Fibroblast of mammary gland (primary cell): ENCODE measurements at places on chromosomes 1 and 21.

DNA sequence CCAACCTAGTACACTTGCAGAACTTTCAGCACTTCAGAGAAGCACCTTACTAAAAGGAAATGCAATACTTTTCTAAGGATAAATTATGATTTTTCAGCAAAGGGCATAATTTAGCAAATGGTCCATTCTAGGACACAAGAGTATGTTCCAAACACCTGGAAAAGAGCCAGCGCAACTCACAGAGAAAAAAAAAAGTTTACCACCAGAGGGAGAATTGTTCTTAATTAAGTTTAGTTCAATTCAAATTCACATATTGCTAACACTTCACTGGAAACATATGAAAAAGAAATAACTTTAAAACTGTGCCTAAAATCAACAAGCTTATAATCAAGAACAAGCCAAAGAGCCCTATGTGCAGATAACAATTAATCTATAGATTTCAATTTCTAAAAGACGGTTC lies 338.1 kb downstream of the SEC16B start:
- peak; percentile 9 for DNase-seq

GRCh38 chr1:20057886-20058420 lies 12.0 kb upstream of the PLA2G5 start:
- DNase-seq = no peak

DNA sequence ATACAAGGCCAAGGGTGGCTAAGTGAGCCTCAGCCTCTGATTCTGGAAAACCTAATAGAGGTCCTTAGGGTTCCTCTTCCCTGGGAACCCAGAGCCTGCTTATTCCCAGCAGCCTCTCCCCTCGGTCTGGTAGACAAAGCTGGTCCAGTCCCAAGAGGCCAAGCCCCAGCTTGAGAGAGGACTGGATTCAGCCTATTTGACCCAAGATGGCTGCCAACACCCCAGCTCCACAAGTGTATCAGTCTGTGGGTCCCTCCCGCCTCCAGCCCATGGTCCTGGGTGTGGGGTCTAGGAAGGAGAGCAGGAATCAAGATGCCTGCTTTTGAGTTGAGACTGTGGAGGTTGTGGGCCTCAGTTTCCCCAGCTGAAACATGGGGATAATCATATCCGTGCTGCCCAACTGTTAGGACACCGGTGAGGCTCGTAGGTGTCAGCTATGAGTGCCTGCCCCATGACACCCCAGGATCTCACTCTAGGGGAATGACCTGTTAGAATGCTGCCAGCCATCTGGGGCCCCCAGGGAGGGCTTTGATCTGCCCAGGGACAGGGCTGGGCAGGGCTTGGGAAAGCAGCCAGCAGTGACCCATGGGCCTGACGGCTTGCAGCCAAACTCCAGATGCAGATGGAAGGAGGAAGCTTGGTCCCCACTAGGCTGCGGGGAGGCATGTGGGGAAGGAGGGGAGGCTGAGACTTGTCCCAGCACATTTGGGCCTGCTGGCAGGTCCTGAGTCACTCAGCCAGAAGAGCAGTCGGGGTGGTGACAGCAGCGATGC lies 45.4 kb downstream of the NUAK2 start:
- DNase-seq = no peak

DNA sequence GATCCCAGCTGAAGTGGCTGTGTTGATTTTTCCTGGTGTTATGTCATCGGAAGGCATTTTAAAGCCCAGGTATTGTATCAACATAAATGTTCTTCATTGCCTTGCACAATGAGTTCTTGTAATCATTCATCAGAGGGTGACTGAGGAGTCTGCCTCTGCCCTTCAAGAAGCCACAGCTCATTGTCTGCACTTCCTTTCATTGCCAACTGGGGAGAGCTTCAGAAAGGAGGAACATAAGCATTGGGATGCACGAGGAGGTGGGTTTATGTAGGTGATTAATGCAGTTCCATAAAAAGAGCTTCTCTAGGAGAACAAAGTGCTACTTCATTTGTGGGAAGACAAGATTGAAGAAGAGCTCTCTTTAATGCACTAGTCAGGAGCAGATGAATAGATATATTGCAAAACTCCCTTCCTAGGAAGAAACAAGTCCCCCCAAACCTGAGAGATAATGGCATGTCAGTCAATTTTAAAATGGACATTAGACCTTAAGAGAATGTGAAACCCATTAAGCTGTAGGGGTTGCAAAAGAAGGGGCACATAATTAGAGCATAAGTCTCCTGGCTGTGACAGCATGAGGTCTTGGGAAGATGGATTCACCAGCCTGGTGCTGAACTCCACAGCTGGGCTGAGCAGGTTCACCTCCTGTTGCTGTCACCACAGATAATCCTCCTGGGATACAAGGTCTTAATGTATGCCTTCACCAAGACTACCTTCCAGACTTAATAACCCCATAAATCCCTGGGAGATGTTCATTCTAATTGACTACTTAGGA lies 124.6 kb downstream of the BACH1 start:
- no peak for DNase-seq

- DNase-seq = no peak
These were observed 91.7 kb downstream of the COL24A1 start for GRCh38 chr1:86064899-86065298.

DNA sequence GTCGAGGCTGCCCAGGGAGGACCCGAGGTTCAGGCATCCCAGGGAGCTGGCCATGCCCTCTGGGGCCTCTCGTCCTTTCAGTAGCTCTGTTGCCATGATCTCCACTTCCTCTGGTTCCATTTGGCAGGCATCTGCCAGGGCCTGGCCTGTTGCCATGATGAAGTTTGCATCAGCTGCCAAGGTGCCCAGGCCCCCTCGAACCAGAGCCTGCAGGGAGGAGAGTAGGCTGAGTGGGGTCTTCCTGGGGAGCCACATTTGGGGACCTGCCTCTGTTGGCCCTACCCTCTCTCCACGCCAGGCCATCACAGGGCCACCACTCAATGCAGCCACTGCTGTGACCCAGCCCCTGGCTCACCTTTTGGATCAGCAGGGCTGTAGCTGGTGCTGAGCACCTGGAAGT lies 16.4 kb upstream of the KIF21B start:
- no peak for DNase-seq

DNA sequence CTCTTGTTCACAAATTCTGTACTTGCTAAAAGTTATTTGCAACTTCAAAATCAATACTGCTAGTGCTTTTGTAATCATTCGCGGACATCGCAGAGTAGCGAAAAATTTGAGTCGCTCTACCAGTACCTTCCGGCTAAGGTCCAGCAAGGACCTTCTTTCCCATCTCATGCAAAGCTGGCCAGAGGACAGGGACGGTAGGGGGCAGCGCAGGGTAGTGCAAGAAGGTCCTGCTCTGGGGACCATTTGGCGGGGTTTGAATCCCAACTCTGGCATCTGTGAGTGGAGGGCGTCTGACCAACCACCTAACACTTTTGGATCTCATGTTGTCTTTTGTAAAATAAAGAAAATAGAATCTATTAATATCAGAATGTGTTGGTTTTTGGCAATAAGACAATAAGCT lies 258.3 kb downstream of the SPATA17 start:
- DNase-seq = peak; percentile 3

GRCh38 chr1:28370239-28371009 lies 884 bp downstream of the PHACTR4 start:
- peak; percentile 60 for DNase-seq

GRCh38 chr1:8926707-8927694 lies 18.7 kb upstream of the CA6 start:
- DNase-seq = no peak

- no peak for DNase-seq
These were observed 1515.2 kb downstream of the PLA2G4A start for GRCh38 chr1:188343914-188344313.

DNA sequence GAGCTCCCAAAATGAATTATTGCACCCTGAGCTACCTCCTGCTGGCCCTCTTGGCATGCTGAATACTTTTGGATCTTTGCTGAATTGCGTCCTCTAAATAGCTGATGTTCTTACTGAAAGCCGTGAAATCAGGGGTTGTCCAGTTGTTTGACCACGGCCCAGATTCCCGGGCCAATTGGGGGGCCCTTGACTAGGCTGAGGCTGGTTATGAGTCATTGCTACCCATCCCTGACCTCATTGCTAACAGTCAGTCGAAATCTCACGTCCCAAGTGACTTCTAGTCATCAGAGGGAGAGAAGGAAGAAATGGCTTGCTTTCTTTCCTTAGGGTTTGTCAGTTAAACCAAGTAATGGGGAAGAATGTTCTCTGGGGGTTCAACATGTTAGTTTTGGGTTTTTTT lies 37.4 kb downstream of the SMYD2 start:
- peak; percentile 95 for DNase-seq

DNA sequence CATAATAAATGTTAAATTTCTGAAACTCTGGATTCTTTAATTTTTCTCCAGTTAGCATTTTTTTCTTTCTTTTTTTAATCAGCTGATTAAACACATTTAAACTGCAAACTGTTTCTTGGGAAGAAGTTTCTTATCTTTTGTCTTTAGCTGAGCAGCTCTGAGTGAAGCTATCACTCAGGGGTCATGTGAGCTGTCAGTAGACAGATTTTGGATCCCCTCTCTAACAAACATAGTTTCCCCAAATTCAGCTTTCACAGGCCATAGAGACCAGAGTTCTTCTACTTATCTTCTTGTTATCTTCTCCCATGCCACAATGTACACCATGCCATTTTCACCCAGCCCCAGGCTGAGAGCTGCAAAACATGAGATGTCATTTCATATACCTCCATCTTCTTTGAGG lies 148.9 kb downstream of the CDC42BPA start:
- no peak for DNase-seq

DNA sequence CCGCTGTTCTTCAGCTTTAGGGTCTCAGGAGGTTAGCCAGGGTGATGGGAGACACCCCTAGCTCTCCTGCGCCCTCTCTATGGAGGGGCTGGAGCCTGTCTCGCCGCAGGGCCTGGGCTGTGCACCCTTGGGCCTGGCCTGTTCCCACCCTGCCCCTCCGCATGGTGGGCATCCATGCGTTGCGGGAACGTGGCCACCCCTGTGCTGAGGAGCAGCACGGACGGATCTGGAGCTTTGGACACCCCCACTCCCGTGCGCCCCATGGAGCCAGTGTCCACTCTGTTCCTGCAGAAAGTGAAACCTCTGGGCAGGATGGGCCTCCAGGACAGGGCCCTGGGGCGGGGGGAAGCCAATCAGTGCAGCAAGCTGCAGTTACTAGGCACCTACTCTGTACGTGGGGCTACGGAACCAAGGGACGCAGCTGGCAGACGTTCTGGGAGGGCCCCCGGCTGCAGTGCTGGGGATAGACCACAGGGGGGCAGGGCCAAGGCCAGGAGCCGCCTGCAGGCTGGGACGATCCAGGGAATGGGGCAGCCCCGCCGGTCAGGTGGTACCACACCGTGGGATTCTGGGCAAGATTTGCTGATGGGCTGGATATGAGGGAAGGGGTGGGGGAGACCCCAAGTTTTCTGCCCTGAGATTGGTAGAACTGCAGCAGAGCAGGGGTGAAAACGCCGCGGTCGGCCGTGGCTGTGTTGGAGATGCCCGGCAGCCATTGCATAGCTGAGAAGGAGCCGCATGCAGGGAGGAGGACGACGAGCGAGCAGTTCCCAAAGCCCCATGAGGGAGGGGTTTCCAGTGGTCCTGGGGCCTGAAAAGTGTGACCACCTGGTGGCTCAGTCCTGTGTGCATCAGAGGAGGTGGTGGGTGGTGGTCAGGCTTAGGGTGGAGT lies 43.3 kb downstream of the TP73 start:
- DNase-seq = peak; percentile 12

DNA sequence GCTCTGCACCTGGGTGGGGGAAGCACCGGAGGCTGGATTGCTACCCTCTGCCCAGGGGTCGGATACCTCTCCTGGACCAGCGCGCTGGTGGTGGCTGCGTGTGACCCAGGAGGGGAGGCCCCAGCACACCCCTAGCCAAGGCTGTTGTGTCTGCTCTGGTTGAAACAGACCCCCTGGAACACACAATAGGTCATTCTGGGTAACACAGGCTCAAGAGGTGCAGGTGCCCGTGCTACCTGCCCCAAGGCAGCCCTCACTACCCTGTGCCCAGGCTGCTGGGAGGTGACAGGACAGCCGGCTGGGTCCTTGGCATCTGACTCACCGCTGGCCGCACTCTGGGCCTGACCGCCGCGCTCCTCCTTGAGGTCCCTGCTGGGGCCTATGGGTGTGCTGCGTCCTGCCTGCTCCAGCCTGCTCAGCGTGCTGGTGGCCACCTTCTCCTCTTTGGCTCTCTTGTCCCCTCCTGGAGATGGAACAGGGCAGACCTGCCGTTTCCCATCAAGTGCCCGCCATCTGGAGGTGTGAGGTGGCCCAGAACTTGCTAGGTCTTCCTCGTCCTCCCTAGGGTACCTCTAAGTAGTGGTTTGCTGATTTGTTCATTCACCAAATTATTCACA lies 30.0 kb downstream of the ZBTB17 start:
- DNase-seq = no peak

- DNase-seq = peak; percentile 62
These were observed 15.6 kb downstream of the ARHGEF2 start for GRCh38 chr1:155962599-155963211.

DNA sequence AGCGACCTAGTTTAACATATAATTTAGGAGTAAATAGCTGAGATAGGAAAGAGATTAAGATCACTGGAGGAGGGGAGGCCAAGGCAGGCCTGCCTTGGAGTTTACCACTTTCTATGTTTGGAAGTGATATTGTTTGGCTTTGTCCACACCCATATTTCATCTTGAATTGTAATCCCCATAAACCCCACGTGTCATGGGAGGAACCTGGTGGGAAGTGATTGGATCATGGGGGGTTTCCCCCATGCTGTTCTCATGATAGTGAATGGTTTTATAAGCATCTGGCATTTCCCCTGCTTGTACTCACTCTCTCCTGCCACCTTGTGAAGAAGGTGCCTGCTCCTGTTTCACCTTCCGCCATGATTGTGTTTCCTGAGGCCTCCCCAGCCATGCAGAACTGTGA lies 58.3 kb upstream of the ARTN start:
- DNase-seq = no peak

DNA sequence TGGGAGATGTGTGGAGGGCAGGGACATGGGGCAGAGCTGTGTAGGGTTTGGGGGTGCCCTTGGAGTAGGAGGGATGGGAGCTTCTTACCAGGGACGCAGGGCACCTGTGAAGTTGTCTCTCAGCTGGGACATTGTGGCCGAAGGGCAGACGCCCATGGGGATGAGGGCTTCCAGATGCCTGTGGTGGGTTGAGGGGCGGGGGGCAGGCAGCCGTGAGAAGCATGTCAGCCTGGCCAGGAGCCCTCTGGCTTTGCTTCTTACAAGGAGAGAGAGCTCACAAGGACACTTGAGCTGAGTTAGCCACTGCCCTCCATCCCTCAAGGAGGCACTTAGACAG lies 8.5 kb downstream of the A3GALT2 start:
- no peak for DNase-seq

GRCh38 chr1:244214009-244214967 lies 163.2 kb downstream of the ZBTB18 start:
- DNase-seq = peak; percentile 92

DNA sequence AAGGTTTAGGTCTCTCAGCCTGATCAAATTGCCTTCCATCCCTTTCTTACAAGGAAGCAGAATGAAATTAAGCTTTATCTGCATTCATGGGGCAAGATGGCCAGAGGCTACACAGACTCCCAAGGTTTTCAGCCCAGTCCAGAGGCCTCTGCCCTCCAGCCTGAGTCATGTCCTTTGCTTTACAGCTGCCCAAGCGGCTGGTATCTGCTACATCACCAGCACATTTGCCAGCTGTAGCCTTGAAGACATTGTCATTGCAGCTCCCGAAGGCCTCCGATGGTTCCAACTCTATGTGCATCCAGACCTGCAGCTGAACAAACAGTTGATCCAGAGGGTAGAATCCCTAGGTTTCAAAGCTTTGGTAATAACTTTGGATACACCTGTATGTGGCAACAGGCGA lies 16.0 kb downstream of the HAO2 start:
- no peak for DNase-seq
